Activated CD8-positive, alpha-beta memory T cell treated with anti-CD3 and anti-CD28 coated beads for 4 hours (primary cell): ENCODE measurements at places on chromosomes 1 and 21.

DNA sequence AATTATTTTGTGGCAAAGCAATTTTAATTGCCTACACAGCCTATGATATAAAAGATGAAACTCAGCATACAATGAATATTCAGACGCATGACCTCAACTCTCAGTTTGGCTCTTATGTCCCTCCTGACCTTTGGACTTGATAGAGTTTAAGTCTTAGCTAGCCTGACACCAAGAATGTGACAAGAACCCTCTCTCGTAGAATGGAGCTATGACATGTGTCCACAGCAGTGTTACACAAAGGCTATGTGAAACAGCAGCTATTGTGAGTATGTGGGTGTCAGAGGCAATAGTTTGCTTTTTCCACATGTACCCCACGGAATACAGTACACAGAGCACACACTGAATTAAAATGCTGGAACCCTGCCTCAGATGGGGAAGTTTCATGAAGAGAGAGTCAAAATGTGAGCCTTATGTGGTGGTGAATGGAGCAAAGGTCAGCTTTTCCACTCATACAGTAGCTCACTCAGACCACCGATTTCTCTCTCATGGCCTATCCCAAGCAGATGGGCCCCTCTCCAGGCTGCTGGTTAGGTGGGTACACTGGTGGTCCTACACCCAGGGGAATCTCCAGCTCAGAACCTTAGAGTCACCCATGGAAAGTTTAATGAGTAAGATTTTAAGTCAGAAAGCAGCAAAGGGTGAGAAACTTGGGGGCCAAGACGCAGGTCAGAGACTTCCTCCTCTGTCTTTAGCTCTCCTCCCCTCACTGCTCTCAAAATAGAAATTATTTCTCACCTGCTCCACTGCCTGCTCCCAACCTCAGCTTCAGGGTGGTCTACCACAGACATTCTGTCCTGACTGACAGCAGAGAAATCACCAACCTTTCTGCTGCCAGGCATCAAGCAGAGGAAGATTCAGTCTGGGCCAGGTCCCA is 10.1 kb upstream of the XCL2 start:
- no peak for DNase-seq

GRCh38 chr1:93665015-93665414 is 16.6 kb downstream of the BCAR3 start:
- DNase-seq = no peak

DNA sequence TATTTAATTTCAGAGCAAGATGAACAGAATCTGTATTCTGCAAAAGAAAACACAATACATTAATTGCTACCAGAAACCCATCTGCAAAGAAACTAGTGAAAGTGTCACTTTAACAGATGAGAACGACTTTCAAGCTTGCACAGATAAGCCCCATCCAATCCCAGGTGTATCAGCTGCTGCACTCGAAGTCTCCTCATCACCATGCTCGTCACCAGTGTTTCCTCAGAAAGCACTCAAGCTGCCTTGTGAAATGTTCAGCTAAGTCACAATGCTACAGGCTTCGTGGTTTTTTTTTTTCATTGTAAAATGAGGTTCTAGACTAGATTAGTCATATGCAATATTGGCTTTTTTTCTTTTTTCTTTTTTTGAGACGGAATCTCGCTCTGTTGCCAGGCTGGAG is 3.3 kb upstream of the TOMM20 start:
- no peak for DNase-seq

DNA sequence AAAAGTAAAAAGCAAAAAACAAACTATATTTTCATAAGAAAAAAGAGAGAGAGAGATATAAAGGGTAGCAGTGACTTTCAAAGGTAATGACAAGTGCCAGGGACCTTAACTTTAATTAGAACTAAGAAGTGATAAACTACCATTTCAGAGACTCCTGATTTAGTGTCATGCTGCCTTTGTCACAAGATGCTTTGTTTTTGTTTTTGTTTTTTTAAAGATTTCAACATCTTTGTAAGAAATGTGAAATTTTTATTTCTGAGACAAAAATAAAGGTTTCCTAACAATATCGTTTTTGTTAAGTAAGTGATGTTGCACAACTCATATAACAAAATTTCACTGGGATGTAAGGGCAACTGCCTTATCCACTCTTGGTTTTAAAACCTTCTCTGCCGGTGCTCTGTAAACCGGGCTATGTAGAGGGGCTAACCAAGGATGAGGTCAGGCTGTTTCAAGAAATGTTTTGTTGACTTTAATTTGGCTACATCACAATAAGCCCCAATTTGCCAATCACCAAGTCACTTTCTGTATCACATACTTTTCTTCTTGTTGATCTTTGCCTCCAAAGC is 35.2 kb upstream of the SYT2 start:
- DNase-seq = no peak

GRCh38 chr1:6168947-6169586 is 11.1 kb downstream of the CHD5 start:
- DNase-seq = no peak

DNA sequence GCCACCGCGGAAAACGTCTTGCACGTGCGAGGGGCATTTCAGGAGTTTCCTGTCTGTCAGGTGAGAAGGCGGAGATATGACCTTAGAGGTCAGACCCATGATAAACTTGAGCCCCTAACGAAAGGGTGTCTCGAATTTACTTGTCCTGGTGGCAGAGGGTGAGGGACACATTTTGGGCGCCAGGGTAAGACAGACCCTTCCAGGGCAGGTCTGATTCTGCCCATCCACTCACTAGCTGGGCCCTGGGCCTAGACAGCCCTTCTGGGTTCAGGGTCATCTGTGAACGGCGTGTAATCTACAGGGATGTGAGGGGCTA is 395 bp upstream of the CSRP1 start:
- no peak for DNase-seq

DNA sequence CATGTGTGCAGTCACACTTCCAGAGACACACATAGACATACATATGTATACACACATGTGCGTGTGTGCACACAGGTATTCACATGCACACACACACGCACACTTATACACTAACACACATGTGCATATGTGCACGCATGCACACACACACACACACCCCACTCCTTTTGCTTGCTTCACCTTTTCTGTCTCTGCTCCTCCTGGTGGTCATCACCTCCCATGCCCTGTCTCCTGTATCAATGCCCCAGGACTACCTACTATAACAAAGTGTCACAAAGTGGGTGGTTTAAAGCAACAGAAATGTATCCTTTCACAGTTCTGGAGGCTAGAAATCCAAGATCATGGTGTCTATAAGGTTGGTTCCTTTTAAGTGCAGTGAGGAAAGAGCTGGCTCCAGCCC is 27.4 kb downstream of the ETS2 start:
- no peak for DNase-seq

GRCh38 chr1:19799230-19800075 is at the start of gene TMCO4:
TSS of gene TMCO4 (minus strand) at chr1:19799916. CDS start at chr1:19780758, 19,158 bp downstream.
- DNase-seq = peak; percentile 19

DNA sequence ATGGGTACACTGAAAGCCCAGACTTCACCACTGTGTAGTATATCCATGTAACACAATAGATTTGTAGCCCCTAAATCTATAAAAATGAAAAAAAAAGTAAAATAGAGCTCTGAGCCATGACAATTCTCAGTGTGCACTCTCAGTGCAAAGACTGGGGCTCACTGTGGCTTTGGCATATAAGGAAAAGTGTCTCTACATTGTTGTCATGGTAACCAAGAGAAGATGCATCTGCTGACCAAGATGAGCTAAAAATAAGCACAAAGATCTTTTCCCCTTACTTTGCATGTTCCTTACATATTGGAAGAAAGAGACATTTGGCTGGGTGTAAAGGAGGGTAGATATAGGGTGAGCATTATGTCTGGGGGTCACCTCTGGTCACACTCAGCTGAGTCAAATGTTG is 12.0 kb downstream of the PGLYRP4 start:
- DNase-seq = no peak
